Endodermal cell (in vitro differentiated cells): ENCODE measurements at places on chromosomes 16 and 17.

- no peak for DNase-seq
Observed at GRCh38 chr16:13106464-13106863, 205.1 kb downstream of the SHISA9 start.

DNA sequence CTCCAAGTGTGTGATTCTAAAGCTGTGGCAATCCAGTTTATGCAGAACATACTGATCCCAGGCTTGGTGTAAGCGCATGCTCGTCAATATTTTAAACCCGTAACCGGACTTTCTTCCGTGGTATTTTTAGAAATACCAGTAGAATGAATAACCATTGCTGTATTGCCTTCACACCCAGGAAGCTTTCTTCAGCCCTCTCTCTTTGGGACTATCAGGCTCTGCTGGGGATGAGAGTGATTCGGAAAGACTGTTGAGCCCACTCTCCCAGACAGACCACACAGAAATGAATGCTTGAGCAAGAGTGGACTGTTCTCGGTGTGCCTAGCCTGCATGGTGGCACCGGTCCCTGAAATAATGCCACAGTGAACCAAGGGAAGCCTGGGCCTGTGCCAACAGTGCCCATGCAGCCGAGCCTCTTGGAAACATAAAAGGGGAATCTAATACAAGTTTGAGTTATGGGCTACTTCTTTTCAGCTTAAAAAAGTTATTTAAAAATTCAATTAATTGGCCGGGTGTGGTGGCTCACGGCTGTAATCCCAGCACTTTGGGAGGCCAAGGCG, 89.9 kb upstream of the ELAC2 start:
- DNase-seq = no peak

DNA sequence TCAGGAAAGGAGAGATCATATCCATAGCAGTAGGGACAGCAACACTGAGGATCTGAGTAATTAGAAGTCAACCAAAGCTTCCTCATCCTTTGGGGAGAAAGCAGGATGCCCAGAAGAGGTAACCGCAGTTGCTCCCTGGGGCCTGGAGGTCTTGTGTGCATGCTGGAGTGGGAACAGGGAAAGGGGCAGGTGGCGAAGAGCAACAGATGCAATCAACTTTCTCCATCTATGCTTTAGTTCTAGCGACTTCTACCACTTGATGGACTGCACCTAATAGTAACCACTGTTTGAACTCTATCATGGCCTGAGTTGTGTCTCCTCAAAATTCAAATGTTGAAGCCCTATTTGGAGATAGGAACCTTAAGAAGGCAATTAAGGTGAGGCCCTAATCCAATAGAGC, 503.8 kb downstream of the NPIPA7 start:
- no peak for DNase-seq

DNA sequence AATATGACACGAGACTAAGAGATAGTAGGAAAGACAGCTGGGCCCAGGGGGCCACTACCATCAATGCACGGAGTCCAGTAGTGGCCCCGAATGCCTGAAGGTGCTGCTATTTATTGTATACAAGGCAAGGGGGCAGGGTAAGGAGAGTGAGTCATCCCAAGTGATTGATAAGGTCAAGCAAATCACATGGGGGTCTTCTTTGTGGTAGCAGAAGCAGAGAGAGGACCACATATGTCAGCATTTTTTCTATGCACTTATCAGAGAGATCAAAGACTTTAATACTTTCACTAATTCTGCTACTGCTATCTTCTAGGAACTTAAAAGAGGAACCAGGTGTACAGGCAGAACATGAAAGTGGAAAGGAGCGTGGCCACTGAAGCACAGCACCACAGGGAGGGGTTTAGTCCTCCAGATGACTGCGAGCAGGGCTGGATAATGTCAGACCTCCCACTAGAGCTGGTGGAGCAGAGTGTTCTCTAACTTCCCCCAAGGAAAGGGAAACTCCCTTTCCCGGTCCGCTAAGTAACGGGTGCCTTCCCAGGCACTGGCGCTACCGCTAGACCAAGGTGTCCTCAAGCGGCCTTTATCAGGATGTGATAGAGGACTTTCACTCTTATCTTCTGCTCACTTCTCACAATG, 26.4 kb upstream of the ARL4D start:
- no peak for DNase-seq

DNA sequence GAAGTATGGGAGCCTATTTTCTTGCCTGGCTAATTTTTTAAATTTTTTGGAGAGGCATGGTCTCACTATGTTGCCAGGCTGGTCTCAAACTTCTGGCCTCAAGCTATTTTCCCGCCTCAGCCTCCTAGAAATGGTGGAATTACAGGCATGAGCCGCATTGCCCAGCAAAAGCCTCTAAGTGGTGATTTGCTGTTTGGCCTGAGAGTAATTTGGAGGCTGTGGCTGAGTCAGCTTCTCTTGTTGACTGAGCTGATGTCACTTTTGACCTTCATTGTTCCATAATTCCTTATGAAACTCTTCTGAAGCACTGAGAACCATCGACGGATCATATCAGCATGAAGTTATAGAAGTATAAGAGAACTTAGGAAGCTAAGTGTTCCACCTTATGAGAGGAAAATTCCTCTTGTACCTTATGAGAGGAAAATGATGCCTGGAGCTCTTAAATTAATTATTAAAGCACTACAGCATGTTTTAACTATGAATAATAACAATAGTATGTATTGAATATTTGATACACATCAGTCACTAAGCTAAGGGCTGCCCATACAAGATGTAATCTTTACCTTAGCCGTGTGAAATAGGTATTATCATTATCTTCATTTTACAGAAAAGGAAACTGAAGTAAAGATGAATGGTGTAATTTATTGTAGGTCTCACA, 220.8 kb upstream of the MON1B start:
- no peak for DNase-seq

DNA sequence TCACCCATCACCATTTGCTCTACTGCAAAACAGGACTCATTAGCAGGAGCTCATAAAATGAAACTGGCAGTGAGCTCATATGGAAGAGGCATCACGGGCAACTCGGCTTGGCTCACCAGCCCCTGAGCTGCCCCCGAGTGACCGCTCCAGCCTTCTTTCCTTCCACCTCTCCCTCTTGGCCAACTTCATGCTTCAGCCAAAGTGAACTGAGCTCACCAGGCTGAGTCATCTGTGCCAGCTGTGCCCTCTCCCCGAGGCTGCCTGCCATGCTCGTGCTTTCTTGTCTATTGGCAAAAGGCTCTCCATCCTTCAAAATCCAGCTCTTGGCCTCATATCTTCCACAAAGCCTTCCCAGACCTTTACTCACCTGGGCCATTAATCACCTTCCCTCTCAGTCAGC, 391.4 kb downstream of the WWOX start:
- DNase-seq = no peak

- DNase-seq = no peak
Observed at GRCh38 chr17:18254888-18255649, 3.5 kb downstream of the FLII start.

DNA sequence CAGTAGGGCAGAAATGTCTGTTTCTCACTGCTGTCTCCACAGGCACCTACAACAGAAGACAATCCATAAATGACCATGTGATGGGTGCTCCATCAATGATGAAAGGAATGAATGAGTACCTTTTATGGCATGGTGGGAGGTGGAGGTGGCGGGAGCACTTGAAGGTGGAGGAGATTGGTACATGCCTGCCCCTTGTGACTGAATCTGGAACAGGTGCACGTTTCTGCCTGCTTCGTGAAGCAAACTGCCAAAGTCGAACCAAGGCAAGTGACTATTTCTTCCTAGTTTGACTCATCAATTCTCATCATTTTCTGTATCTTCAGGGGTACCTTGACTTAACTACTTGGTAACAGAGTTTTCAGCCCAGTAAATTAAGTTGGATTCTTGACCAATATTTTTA, 25.4 kb downstream of the CDRT15 start:
- no peak for DNase-seq

- no peak for DNase-seq
Observed at GRCh38 chr17:50480854-50481490, 2.3 kb downstream of the RSAD1 start.

GRCh38 chr17:34384271-34384670, 21.2 kb upstream of the CCL1 start:
- no peak for DNase-seq

- peak; percentile 76 for DNase-seq
Observed at GRCh38 chr16:88856122-88856827, 472 bp downstream of the GALNS start.

- no peak for DNase-seq
Observed at GRCh38 chr17:76925441-76925891, 57.3 kb downstream of the MGAT5B start.

- DNase-seq = no peak
Observed at GRCh38 chr17:45389354-45389753, 43.3 kb downstream of the ARHGAP27 start.

DNA sequence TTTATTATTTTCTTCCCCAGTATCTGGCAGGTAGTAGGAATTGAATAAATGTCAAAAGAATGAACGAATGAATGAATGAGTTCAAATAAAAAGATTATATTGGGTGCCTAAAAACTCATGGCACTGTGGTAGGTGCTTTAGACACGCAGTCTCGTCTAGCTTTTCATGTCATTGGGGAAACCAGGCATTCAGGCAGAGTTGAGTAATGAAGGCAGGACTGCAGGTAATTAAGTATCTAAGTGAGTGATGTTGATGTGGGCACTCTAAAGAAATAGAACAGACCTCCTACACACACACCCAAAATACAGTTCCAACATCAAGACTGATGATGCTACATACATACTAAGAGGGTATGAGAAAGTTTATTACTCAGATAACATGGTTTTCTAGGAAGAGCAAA, 96.6 kb downstream of the ZNF18 start:
- peak; percentile 10 for DNase-seq

- no peak for DNase-seq
Observed at GRCh38 chr16:78584213-78584860, 484.9 kb downstream of the WWOX start.

DNA sequence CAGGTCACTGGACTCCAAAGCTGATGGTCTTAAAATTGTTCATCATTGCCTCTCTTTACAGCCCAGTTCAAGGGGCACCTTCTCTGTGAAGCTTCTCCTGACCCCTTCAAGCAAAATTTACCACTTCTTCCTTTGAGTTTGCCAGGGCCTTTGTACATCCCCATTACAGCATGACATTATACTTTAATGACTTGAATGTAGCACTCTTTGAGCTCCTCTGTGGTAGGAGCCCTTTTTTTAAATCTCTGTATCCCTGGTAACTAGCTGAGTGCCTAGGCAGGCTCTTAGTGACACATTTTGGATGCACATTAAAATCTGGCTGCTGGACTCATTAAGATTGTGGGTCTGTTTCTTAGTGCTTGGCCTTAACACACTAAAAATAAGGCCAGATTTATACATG, 412.1 kb downstream of the CA10 start:
- no peak for DNase-seq

GRCh38 chr17:76410328-76410965, 26.0 kb downstream of the SPHK1 start:
- no peak for DNase-seq

- DNase-seq = no peak
Observed at GRCh38 chr16:2497116-2497630, 16.6 kb upstream of the ATP6V0C start.

GRCh38 chr16:67447508-67448076, 16.7 kb downstream of the HSD11B2 start:
- DNase-seq = peak; percentile 79

GRCh38 chr17:61393904-61394629, 5.6 kb upstream of the TBX2 start:
- peak; percentile 83 for DNase-seq

DNA sequence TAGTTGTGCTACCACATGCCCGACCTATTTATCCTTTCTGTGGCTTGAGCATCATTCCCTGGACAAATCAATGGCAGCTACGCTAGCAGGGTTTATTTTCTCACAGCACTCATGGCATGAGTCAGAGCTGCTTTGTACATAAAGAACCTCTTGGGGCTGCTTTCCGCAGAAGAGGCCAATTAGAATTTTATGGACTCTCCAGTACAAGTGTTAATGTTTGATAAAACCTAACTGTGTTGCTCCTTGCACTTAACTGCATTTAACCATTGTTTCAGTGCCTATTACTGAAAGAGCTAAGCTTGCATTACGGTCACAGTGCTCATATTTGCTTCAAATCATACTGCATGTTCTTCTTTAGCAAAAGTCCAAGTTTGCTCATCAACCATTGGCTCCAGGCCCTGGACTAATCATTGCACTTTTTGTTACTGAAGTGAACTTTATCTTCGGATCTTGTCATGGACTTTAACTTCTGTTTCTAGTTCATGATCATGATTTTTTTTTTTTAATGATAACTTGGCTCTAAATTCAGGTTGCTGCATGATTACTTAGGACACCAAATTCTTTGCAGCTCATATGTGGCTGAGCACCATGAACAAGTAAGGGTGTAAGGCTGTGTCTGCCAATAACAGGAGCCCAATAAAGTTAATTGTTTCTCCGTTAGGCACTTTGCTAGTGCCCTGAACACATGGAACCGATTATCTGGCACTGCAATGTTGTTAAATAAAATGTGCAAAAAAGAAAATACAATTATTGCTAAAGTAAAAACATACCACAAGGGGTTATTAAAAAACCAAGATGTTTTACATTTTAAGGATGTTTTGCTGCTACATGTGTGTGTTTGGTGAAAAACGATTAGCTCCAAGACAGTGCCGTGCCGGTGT, 492.2 kb downstream of the KCNJ2 start:
- DNase-seq = no peak

DNA sequence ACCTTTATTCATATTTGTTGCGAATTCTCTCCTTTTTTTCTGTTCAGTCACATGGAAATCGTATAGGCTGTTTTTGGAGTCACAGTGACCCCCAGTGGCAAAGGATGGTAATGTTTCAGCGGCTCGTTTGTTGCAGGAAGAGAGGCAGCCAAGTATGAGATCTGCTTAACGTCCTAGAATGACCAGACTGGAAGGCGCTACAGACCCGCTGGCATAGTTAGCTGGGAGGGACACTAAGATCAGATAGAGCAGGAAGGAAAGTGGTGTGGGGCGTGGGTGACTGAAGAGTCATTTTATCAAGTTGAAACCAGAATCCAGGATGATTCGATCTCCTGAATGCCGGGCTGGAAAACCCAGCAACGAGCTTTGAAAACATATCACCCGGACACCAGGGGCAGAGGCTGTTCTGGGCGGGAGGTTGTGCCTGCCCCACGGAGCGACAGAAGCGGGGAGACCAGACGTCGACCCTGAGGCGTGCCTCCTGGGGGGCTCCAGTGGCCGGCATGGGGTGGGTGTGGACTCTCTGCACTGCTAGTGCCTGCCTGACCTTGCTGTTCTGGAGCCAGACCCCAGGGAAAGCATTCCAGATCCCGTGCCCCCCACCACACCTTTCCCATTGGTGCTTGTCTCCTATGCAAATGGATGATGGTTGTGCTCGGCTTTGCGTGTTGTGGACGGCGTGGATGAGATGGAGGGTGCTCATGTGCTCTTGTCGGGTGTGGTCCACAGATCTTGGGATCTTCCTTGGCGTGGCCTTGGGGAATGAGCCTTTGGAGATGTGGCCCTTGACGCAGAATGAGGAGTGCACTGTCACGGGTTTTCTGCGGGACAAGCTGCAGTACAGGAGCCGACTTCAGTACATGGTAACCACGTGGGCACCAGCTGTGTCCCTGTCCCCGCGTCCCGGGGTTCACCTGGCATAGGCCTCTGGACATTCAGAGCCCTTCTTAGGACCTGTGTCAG, 7.7 kb downstream of the IL34 start:
- DNase-seq = peak; percentile 97

- DNase-seq = no peak
Observed at GRCh38 chr17:79435962-79436361, 174.9 kb downstream of the RBFOX3 start.

GRCh38 chr16:49700251-49701064, 155.5 kb downstream of the ZNF423 start:
- DNase-seq = peak; percentile 79
